ENCODE measurements at places on chromosomes 2 and 18.

DNA sequence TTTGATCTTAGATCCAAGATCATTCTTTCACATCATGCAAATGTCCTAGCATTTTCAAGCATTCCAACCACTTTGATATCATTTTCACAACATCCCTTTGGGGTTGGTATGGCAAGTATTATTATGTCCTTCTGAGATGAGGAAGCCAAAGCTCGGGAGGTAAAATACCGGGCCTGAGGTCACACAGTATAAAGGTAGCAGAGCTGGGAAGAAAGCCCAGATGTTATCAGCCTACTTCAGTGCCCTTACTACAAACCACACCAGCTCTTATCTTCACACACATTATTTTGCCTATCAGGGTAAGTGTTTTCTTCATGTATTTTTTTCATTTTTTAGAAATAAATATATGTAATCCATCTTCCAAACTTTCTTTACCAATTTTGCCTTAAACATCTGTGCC lies 4.2 kb upstream of the B4GALT6 start:
- no peak for DNase-seq

GRCh38 chr2:218282173-218282991 lies 9.9 kb downstream of the TMBIM1 start:
- DNase-seq = no peak

DNA sequence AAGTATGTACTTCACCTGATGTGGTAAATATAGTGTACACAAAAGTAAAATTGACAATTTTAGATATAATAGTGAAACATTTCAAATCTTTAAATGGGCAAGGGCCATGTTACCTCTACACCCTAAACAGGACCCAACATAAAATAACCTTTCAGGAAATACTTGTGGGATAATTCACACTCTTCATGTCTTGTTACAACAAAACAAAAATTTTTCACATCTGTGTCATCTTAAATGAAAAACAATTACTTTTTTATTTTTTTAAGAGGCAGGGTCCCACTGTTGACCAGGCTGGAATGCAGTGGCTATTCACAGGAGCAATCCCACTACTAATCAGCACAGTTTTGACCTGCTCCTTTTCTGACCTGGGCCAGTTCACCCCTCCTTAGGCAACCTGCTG lies 42.1 kb downstream of the SRBD1 start:
- peak; percentile 46 for DNase-seq

DNA sequence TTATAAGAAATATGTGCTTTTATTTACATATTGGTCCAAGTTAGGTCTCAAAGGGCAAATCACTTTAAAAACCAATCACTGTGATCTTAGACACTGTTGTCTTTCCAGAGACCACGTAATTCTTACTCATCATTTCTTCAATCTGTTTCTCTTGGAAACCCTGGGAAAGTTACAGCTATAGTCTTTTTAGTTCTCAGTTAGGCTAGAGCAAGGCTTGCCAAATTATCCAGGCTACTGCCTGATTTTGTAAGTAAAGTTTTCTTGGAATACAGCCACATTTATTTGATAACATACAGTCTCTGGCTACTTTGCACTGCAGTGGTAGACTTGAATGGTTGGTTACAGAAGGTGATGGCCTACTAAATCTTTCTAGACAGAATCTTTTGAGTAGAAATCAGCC lies 106.0 kb downstream of the KIAA1328 start:
- DNase-seq = peak; percentile 59

DNA sequence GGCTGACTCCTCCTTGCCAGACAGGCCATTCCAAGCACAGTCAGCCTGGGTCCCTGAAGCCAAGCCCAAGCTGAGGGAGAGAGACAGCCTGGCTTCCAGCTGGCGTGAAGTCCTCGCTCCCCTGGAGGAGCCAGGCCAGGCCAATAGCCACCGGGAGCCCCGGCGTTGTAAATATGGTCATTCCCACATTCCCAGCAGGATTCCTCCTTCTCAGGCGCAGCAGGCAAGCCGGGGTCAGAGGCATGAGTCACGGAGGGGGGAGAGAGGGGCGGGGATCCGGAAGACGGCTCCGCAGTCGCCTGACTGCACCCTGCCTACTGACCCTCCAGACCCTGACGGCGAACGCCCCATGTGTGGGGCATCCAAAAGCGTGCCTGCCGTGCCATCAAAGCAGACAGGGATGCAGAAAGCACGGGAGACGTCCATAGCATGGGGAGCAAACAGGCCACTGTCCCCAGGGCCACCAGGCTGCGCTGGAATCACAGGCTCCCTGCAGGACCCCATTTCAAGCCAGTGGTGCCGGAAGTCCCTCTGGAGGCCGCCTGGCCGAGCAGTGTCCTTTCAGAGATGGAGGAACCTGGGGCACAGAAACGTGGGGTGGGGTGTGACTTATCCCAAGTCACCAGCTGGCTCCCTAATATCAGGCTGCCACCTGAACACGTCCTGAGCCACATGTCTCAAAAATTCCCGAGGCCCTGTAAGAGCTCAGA lies 48.2 kb downstream of the TWIST2 start:
- peak; percentile 95 for DNase-seq

Data from ELR (cell line).